Uterus (tissue), 4 donors: ENCODE measurements at places on chromosomes 11 and 22.
A peak's percentile ranks its signal among the peaks of the same experiment; 100 is the strongest.

DNA sequence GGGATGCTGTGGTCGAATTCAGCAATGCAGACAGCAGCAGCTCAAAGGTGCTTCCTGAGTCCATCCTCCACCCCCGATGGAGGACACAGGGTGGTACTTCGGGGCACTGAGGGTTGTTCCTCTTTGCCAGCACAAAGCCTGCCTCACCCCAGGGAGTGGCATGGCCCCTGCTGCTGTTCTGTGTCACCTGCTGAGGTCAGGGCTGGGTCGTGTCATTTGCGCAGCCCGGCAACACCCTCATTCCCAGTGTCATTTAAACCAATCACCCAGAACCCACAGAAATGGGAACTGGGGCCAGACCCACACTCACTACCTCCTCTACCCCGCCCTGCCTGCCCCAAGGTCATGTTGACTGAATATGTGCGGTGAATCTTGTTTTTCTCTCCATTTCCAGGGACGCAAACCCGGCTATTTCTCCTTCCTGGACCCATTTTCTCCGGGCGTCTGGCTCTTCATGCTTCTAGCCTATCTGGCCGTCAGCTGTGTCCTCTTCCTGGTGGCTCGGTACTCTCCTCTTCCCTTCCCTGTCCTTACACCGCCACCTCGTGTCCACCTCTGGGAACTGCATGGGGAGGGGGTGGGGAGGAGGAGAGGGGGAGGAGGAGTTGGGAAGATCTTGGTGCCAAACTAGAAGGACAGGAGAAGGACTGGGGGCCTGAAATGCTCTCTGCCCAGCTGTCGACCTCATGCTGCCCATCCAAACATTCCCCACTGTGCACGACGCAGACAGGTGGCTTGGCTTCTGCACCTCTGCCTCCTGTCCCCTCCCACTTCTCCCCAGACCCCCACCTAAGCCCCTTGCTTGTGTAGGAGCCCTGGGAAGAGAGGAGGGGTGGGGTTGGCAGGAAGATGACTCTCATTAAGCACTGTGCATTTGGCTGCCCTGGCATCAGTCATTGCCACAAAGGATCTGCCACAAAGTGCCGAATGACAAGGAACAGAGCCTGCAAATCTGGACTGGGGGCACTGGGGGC, 71.2 kb upstream of the TBCEL start:
- peak; percentile 50 for DNase-seq

- DNase-seq: no peak
Observed at GRCh38 chr22:30347255-30347892, 9.3 kb downstream of the SF3A1 start.

GRCh38 chr11:130213143-130213978, 53.8 kb downstream of the ST14 start:
- DNase-seq: peak; percentile 55

GRCh38 chr11:83361831-83362230, 75.7 kb upstream of the CCDC90B start:
- no peak for DNase-seq

- DNase-seq: no peak
Observed at GRCh38 chr22:38138961-38139360, 28.5 kb upstream of the BAIAP2L2 start.

DNA sequence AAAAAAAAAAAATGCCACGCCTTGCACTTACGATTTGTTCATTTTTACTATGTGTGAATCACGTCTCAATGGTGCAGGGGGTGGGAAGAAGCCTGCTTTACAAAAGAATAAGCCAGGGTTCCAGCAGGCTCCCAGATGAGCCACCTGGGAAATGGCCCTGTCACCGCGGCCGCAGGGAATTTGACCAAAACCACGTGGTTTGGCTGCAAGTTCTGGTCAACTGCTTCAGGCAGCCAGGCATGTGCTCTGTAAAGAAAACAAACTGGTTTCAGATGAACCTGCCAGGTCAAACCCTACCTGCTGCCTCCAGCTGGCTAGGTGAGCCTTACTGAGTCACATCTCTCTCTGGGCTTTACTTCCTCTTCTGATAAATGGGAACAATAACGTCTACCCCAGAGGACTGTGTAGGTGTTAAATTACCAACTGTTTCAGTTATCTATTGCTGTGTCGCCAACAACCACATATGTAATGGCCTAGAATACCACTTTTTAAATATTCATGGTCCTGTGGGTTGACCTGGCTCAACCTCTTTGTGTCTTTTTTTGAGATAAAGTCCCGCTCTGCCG, 30.5 kb upstream of the GCAT start:
- DNase-seq: peak; percentile 56

DNA sequence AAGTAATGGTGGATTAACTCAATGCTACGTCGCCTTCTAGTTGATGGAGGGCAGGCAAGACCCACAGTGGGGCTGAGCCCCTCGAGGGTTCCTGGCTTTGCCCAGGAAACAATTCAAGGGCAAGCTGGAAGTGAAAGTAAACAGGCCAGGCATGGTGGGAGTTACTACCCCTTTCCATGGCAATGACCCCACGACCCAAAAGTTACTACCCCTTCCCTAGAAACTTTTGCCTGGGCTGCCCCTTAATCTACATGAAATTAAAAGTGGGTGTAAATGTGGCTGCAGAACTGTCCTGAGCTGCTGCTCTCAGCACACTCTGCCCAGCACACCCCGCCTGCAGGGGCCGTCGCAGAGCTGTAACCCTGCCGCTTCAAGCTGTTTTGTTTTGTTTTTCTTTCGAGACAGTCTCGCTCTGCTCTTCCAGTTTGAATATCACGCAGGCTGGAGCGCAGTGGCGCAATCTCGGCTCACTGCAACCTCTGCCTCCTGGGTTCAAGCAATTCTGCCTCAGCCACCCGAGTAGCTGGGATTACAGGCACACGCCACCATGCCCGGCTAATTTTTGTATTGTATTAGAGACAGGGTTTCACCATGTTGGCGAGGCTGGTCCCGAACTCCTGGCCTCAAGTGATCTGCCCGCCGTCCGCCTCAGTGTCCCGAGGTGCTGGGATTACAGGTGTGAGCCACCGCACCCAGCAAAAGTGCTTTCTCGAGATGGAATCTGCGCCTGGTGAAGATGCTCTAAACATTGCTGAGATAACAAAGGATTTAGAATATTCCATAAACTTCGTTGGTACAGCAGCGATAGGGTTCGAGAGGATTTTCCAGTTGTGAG, 5.9 kb upstream of the RNH1 start:
- no peak for DNase-seq

GRCh38 chr22:32920032-32920628, 118.6 kb downstream of the TIMP3 start:
- peak; percentile 85 for DNase-seq

- DNase-seq: peak; percentile 97
Observed at GRCh38 chr22:31943978-31944699, at the start of gene YWHAH. Gene YWHAH, plus strand, starts transcription at chr22:31944535. Its CDS starts 199 bp downstream, at chr22:31944734.

- DNase-seq: no peak
Observed at GRCh38 chr11:104161751-104162450, 2.0 kb downstream of the PDGFD start.

DNA sequence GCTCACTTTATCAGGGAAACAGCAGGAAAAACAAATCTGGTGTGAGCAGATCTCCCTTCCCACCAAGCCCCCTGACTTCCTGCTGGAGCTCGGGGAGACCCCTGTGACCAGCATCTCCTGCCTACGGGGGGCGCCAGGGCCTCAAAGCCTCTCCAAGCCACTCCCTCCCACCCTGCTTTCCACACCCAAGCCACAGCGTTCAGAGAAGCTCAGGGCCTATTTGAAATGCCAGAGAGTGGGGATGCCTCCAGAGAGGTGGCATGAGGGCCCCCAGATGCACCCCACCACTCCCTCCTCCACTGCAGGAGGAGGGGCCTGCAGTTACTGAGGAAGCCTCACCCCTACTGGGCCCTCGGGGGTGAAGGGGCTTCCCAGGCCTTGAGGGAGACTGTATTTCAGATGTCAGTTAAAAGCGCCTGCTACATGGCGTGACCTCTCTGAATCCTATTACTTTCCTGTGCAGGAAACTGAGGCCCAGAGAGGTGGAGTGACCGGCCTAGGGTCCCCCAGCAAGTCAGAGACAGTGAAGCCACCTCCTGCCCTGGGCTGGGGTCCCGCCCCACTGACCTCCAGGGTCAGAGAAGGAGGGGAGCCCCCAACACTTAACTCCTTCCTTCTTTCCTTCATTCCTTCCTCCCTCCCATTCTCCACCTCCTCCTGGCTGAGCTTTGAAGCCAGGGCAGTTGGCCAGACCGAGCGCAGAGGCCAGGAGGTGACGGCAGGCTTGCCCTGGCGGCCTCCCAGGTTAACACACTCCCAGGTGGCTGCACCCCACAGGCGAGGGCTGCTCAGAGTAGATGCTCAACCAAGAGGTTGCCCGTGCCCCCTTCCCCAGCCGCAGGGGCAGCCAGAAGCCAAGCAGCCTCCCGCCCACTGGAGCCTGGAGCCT, 6.0 kb upstream of the CDKN1C start:
- DNase-seq: peak; percentile 76

DNA sequence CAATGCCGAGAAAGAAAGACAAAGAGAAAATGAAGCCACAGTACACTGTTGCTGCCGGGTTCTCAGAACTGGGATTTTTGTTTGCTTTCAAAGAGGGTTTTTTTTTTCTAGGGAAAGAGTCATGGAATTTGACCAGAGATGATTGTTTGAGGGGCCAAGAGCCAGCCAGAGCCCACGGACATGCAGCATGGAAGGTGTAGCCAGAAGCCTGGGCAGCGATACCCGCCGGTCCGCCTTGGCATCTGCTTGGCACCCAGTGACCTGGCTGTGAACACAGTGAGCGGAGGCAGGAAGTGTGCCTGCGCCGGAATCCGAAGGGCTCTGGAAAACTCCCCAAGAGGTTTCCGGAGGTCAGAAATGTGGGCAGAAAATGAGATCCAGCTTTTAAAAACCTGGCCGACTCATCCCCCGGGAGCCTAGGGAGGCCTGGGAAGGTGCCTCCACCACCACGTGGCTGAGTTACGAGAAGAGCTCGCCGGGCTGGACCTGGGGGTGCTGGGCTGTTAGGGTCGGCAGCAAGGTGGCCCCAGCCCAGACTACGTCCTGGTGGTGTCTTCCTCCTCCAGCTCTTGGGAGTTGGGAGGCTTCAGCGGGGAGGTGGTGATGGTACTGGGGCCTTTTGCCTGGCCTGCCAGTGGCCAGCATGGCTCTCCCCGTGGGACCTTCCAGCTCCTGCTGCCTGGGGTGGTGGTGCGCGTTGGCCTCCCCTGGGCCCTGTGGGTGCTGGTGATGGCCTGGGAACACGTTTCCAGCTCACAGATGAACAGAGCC, 61.6 kb upstream of the PPARA start:
- DNase-seq: peak; percentile 64

DNA sequence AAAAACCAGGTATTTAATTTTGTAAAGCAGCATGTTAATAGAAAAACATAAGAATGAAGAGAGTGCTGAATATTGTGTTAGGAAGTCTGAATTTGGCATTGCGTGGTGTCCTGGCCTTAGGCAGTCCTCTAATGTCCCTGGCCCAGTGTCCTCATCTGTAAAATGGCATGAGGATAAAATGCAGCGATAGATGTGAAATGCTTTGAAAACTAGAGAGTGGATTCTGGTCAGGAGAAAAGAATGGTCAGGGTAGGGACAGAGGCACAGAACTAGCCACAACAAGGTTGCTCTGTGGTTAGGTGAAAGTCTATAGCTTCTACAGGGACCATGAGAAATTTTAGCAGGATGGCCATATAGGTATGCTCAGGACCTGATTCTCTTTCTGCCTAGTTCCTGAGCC, 18.9 kb downstream of the RNF185 start:
- no peak for DNase-seq
